ENCODE measurements at places on chromosomes 16 and 17.

- no peak for DNase-seq
These were observed 9.7 kb downstream of the GUCY2D start for GRCh38 chr17:8012045-8012580.

GRCh38 chr17:19273731-19274130 lies 36.6 kb downstream of the EPN2 start:
- DNase-seq: no peak

DNA sequence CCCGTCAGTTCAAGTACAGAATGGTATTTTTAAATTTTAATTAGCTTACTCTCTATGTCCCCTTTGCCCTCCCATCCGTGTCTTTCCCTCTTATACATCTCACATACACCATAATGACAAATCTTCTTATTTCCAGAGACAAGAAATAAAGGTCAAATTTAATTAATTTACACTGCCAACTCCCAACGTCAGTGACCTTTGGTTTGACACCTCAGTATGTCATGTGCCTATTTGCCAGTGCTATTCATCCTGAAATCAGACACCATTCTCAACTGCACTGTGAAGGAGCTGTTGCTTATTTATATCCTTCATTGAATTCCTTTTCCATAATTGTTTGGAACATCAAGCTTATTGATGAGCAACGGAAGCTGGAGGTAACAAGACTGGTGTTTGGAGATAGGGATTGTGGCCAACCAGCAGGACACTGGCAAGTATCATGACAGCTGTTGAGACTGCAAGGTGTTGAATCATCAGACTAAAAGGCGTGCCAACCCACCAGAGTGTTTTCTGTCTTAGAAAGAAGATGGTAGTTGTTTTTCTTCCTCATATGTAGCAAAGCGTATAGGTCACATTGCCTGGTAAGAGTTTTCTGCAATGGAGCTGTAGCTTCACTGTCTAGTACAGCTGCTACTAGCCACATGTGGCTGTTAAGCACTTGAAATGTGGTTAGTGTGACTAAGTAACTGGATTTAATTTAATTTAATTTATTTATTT lies 12.5 kb downstream of the CALCOCO2 start:
- DNase-seq: no peak

- no peak for DNase-seq
These were observed 47.3 kb downstream of the ZCCHC14 start for GRCh38 chr16:87445486-87445885.

DNA sequence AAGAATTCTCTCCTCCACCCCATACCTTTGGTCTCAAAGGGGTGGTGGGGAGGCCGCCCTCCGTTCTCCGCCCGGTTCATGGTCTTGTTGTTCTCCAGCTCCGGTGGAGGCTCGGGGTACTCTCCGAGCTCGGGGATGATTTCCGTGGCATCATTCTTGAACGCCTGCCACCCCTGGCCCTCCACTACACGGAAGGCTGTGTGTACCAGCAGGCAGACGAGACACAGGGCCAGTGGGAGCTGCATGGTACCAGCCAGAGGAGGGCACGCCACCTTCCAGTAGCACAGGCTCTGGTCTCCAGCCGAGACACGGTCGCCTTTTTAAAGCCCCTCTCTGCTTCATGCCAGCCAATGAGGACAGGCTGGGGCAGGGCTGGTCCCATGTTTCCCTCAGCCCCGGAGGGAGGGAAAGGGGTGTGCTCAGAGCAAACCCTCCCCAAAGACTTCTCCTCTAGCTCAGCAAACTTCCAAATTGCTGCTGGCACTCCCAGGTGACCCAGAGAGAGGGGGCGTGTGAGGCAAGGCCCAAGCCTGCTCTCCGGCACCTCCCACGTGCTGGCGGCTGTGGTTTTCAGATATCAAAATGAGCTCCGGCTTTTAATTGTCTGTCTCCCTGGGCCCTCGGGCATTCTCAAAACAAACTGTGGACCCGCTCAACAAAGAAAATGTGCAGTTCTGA lies at the start of gene SOST:
SOST (minus strand) TSS at position 295 of the 678 bp plus-strand sequence; CDS start at position 245, 50 bp downstream.
- no peak for DNase-seq

DNA sequence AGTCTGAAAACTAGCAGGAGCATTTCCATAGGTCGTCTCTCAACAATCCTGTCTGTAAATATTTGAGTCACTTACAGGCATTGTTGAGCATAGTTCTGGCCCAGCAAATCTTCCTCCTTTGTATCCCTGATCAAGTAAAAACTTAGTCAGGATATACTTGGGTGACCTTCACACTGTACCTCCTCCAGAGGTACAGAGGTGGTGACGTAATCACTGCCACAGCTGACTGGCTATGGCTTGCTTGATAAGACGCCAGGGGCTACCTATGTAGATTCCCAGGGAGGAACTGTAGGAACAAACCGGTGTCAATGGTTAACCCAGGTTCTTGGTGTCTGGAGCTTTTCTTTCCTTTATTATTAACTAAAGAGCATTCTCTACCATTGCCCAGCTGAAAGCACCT lies at the start of gene KCNJ16:
KCNJ16 (plus strand) TSS at position 270 of the 400 bp plus-strand sequence. CDS start 56,863 bp downstream, outside the sequence.
- DNase-seq: no peak

DNA sequence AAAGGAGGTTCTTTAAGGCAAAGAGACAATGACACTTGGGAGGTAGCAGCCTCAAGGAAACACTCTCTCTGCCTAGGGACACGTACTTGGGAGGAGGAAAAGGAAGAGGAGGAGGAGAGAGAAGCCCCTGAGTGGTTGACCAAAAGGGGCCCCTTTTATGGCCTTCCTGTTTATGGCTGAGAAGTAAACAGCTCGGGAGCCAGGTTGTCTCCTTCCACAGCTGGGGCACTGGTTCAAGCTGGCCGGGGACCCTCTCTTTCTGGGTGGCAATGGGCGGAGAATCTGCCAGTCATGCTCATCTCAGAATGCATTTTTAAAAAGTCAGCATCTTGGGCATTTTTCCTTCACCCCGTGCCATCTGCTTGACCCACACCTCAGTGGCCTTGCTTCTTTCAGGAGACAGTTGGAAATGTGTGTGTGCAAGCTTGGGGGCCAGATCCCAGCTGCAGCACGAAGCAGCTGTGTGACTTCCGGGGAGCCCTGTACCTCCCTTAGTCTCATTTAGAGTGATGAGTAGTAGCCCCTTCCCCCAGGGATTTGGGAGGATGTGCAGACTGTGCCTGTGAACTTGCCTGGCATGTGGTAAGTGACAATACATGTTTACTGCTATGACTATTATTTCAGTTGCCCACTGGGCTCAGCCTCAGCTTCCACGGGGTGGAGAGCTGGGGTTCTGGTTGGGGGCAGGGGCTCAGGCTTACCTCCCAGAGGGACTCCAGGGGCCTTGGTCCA lies 33.8 kb upstream of the SALL1 start:
- DNase-seq: no peak

- no peak for DNase-seq
These were observed 9.8 kb downstream of the MYBBP1A start for GRCh38 chr17:4545217-4545951.

- no peak for DNase-seq
These were observed 38.3 kb downstream of the REXO5 start for GRCh38 chr16:20844588-20844987.

DNA sequence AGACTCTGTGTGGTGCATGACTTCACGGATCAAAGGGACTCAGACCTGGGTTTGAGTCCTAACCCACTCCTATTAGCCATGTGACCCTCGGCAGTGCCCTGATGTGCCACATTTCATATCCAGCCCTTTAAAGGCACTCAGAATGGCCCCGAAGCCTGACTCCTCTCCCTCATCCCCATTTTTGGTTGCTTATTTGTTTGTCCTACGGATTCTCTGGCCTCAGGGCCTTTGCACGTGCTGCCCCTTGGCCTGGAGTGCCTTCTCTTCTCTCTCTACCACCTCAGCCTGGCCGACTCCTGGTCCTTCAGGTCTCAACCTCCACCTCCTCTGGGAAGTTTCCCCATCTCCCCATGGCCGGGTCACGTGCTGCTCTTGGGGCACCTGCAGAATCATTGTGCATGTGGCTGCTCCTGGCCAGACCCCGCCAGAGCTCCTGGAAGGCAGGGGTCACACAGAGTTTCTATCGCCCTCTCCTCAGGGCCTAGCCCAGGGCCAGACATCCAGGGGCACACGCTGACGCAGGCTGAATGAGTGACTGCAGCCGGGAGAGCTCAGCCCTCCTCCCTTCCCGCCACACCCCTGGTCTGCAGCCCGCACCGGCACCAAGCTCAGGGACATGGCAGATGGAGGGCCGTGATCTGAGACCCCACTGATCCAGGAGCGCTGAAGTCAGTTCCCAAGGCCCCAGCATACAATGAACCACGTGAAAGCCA lies 22.0 kb upstream of the CIBAR2 start:
- no peak for DNase-seq

GRCh38 chr17:83054518-83055125 lies 24.8 kb upstream of the METRNL start:
- DNase-seq: no peak

DNA sequence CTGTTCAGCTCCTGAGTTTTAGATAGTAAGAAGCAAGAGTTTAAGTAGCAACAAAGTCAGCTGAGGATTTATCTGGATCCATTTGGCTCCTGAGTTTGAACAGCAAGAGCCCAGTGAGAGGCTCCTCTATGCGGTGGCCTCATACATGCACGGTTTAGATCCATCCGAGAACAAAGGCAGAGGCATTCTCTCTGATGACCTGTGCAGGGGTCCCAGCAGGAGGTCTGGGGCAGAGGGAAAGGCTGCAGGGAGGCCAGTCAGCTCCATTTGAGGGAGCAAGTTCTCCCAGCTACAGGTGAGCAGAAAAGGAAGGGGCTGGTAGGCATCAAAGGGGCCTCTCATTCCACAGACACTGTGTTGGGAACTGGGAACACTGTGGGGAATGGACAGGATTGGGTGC lies 16.5 kb downstream of the PITPNM3 start:
- no peak for DNase-seq

- no peak for DNase-seq
These were observed 18.7 kb downstream of the SREBF1 start for GRCh38 chr17:17818088-17818526.

GRCh38 chr17:64109400-64109799 lies 20.5 kb downstream of the ERN1 start:
- DNase-seq: no peak

DNA sequence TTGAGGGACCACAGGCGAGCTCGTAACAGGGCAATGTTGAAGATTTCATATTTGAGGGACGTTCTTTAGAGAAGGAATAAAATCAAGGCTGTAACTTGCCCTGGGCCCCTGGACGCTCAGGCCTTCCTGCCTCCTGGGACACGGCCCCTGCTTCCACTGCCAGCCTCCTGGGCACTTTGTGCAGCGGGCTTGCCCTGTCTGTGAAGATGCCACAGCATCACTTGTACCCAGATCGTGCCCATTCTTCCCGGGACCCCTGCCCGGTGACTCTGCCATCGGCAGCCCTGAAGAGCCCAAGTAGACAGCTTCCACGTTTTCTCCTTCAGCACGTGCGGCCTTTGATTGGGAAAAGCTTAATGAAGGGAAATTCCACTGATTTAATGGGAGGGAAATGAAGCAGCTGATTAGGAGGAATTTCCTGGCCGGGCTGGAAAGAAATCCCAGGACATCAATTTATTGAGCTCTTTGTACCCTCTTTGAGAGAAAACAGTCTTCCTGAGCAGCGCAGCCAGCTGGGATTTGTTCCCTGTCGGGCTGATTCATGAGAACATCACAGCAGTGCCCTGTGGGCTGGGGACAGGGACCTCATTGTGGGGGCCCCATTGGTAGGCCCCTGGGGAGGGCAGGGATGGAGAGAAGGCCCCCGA lies 71.5 kb downstream of the CRISPLD2 start:
- DNase-seq: no peak

- no peak for DNase-seq
These were observed 35.4 kb downstream of the SYCE1L start for GRCh38 chr16:77234611-77235010.

DNA sequence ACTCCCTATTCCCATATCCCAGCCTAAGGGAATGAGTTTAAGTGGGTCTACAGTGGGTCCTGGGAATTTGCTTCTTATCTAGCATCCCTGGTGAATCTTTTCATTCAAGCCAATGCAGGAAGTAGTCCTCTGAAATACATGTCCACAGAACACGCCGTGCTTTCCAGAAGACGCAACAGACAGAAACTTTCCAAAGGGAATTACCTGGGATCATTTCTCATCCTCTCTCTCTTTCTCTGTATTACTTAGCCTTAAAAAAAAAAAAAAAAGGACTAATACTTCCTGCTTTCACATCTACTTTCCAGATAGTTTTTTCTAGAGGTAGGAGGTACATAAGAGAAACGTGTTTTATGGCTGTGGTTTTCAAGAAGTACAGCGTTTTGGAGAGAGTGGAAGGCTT lies 499.0 kb downstream of the MAF start:
- no peak for DNase-seq

GRCh38 chr16:20271893-20272292 lies 55.4 kb downstream of the GP2 start:
- DNase-seq: no peak

GRCh38 chr16:54055864-54056263 lies 230.7 kb downstream of the IRX3 start:
- no peak for DNase-seq

DNA sequence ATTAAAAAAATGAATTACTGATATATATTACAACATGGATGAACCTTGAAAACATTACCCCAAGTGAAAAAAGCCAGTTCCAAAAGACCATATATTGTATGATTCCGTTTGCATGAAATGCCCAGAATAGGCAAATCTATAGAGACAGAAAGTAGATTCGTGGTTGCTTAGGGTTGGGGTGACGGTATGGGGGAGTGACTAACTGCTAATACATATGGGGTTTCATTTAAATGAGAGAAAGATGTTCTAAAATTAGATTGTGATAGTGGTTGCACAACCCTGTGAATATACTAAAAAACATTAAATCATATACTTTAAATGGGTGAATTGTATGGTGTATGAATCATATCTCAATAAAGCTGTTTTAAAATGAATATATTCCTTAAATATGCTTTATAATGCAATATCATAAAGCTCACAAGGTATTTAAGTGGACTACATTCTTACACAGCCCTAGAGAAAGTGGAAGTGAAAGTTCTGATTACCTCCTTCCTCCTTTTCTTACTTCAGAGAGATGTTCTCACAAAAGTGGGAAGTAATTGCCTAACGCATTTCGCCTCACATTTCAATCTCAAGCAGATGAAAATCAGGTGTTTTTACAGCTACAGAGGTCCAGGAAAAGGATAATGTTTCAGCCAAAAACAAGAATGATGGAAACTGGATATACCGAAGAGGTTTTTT lies 142.7 kb upstream of the GNAO1 start:
- no peak for DNase-seq

GRCh38 chr16:79351927-79352326 lies 248.6 kb downstream of the MAF start:
- DNase-seq: no peak

GRCh38 chr16:77328274-77328673 lies 106.6 kb downstream of the ADAMTS18 start:
- DNase-seq: no peak

- DNase-seq: no peak
These were observed 40.9 kb downstream of the RFFL start for GRCh38 chr17:35022536-35023063.

DNA sequence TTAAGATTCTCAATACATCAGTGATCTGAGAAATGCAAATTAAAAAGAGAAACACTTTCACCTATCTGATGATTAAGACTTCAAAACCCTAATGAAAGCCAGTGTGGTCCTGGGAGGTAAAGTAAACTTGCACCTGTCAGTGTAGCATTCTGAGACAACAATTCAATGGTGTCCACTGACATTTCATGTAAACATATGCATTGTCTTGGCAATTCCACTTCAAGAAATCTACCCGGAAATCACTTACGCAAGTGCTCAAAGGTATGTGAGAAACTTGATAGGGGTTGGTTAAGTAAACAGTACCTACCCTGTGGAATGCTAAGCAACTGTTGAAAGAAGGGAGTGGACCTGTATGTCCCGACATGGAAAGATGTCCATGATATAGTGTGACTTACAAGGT lies 2.1 kb downstream of the ST6GALNAC1 start:
- DNase-seq: peak; percentile 55

All from epithelial cell of prostate (primary cell).